ENCODE measurements at places on chromosomes 1 and 21.

GRCh38 chr1:102047724-102048123, 51.0 kb upstream of the OLFM3 start:
- no peak for DNase-seq

GRCh38 chr1:28781305-28781704, 30.7 kb upstream of the OPRD1 start:
- no peak for DNase-seq

GRCh38 chr1:160219062-160219929, 14.1 kb downstream of the PEA15 start:
- DNase-seq = no peak

- no peak for DNase-seq
Measured at GRCh38 chr1:93143769-93144168, 36.4 kb downstream of the TMED5 start.

DNA sequence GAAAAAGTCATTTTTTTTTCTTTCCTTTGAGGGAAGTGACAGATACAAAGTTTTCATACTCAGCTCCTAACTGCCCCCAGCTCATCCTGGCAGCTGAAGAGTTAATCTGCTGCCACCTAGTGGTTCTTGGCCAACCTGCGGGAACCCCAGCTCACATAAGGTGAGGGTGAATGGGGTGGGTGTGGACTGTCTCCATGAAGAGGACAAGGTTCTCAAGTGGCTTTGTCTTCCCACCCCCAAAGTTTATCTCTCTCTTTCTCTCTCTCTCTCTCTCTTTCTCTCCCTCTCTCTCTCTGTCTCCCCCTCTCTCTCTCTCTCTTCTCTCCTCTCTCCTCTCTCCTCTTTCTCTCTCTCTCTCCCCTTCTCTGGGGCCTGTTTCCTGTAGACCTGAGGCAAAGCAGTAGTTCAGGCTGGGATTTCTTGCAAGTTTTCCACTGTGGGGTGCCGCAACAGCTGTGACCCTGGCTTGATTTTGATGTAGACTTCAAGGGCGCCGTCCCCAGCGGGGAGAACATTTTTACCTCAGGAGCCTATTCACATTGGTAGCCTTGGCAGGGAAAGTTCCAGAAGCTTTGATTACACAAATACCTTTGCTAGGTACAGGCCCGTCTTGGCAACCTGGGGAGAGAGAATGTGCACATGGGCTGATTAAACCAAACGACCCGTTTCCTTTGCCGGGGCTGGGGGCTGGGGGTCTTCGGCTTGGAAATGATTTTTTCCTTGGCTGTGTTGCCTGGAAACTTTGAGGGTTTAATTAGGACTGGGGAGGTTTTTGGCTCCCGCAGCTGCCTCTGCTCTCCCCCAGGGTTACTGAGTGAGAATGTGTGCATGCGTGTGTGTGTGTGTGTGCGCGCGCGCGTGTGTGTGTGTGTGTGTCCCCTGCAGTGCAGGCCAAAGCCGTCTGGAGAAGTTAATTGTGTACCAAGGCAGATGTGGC, 135.9 kb downstream of the TM2D1 start:
- DNase-seq = peak; percentile 71

- DNase-seq = no peak
Measured at GRCh38 chr1:97925151-97925550, 4.3 kb upstream of the DPYD start.

- DNase-seq = peak; percentile 42
Measured at GRCh38 chr1:115828101-115829022, 12.6 kb downstream of the NHLH2 start.

- DNase-seq = no peak
Measured at GRCh38 chr1:154664331-154665002, 56.5 kb upstream of the ADAR start.

- peak; percentile 21 for DNase-seq
Measured at GRCh38 chr1:215568299-215568692, 1.2 kb downstream of the KCTD3 start.

GRCh38 chr1:92363401-92363800, 64.5 kb downstream of the RPAP2 start:
- no peak for DNase-seq

GRCh38 chr1:156337888-156338179, 258 bp downstream of the CCT3 start:
- no peak for DNase-seq

GRCh38 chr1:160850541-160850940, 12.1 kb downstream of the CD244 start:
- no peak for DNase-seq

DNA sequence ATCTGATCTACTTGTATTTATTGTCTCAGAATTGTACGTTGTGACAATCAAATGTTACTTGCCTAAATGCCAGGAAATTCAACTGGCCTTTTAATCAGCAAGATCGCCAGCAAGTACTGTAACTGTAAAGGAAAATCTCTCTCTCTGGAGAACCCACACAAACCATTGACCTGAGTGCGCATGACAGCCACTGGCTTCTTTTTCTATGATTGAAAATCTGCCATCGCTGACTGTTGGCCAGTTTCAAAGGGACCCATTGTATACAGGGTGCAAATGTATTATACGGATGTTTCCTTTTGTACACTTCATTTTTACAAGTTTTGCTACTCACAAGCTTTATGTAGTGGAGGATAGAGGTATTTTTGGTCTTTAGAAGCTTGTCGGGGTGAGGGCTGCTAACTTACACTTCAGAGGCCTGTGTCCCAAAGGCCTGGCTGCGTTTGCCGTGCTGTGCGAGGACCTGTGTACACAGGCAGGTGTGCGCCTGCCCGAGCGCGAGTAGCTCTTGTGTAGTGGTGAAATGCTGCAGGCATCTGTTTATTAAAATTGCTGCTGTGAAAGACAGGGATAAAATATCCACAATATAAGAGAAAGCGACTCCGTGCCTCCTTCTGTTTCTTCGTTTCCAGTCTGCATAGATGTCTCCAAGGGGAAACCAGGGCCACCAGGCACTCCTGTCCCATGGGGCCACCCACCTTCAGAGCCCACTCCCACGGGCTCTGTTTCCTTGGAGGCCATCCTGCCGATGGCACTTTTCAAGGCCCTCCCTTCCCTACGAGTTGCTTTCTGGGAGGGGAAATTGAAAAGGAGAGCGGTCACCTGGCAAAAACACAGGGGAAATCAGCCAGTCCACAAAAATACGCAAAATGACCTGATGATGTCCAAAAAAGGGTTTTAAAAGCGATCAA, 25.3 kb upstream of the TRAPPC10 start:
- DNase-seq = no peak

DNA sequence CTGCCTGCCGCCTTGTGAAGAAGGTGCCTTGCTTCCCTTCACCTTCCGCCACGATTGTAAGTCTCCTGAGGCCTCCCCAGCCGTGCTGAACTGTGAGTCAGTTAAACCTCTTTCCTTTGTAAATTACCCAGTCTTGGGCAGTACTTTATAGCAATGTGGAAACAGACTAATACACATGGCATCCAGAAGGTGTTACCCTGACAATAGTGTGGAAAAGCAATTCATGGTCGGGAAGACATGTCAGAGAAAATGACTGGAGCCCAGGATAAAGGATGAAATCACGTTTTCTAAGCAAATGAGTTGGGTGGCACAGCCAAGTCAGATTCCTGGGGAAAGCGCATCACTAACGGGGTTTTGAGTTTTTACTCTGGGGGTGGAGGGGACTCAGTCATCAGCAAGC, 76.4 kb downstream of the HLCS start:
- DNase-seq = no peak
